Activated CD8-positive, alpha-beta memory T cell treated with anti-CD3 and anti-CD28 coated beads, Interleukin-2, amount 50 U/mL, for 4 hours (primary cell): ENCODE measurements at places on chromosomes 1 and 21.

DNA sequence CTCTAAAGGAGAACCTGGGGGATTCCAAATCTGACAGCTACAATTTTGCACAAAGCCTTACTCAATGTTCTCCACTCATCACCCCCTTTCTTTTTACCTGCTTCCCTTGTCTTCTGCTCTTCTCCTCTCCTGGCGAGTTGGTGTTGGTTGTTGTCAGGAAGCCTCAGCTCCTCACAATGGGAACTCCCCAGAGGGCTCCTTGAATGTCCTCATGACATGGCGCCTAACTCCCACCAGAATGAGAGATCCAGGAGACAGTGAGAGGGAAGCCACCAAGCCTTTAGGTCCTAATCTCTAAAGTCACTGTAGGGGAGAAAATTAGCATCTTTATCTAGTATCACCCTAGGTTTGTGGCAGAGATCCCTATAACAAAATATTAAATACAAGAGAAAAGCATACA is 87.8 kb downstream of the SLC16A1 start:
- DNase-seq, result no peak

DNA sequence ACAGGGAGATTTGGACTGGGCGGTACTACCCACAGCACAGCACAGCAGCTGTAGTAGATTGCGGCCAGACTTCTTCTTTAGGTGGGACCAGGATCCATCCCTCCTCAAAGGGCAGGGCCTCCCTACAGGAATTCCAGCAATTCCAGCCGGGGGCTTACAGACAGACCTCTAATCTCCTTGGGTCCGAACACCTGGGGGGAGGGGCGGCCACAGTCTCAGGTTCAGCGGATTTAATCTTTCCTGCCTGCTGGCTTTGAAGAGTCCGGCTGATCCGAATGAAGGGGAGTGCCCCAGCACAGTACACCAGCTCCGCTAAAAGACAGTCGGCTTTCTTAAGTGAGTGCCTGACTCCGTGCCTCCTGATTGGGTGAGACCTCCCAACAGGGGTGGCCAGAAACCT is 1708.5 kb downstream of the BRINP3 start:
- DNase-seq, result no peak

GRCh38 chr1:63523738-63524137 is 413 bp downstream of the EFCAB7 start:
- no peak for DNase-seq

GRCh38 chr1:10755970-10756521 is 40.4 kb downstream of the CASZ1 start:
- peak; percentile 47 for DNase-seq

DNA sequence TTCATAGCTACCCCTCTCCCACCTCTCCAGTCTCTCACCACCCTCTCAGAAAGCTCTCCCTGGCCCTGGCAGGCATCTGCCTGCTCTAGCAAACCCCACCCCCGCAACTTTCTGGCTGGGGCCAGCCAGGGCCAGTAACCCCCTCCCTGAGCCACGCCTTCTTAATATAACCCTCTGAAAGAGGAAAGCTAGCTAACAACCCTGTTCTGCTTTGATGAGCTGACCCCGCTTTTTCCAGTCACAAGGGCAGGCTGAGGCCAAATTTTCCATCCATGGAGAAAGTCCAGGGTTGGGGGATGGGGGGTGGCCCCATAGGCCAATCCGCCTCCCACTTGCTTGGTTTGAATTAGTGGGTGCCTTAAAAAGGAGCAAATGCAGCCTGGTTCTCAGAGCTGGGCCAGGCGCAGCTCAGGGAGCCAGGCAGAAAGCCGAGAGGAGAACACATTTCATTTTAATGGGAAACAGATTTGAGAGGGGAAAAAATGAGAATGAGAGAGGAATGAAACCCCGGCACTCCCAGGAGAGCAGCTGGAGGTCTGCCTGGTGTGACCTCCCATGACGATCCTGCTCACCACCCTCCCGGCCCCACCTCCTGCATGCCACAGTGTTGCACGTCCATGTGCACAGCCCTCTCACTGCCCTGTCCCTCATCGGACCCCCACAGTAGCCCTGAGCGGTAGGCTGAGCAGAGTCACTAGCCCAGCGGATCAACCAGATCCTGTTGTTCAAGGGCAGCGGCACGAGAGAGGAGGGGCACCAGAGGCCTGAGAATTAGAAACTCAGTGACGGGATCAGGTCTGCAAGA is 62.3 kb downstream of the OPTC start:
- DNase-seq, result no peak

DNA sequence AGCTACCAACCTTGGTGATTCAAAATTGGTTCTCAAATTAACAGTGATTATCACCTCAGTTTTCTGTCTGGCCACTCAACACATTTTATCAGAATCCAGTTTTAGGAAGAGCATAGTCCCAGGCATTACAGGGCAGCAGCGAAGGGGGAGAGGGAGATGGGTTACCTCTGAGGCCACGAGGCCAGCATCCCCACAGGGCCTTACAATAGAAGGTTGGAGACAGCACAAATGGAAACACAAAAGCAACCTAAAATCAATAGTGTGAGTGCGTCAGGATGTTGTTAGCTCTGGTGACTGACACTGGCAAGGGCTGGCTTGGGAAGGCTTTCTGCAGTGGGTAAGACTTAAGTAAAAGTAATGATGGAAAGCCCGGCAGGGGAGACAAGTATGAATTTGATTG is 79.5 kb downstream of the JAK1 start:
- DNase-seq, result no peak

DNA sequence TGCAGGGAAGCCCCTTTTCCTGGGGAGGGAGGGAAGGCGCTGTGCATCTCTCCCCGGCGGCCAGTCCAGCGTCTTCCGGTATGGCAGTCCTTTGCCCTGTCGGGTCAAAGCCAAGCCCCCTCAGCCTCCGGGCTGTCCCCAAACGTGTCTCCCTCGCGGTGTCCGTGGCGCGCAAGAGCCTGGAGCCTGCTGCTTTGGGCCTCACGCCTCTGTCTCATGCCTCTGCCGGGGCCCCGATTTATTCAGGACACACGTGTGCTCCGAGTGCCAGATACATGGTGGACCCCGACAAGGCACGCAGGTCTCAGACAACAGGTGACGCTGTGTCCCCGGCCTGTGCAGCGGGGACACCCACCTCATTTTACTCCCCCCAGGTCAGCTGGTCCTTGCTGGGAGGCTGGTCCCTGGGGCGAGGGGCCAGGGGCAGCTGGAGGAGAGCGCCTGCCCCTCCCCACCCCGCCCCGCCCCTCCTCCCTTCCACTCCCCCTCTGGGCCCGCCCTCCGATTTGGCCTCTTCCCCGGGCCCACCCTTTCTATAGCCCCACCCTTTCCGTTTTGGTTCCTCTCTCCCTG is 176.7 kb downstream of the CAMTA1 start:
- no peak for DNase-seq

DNA sequence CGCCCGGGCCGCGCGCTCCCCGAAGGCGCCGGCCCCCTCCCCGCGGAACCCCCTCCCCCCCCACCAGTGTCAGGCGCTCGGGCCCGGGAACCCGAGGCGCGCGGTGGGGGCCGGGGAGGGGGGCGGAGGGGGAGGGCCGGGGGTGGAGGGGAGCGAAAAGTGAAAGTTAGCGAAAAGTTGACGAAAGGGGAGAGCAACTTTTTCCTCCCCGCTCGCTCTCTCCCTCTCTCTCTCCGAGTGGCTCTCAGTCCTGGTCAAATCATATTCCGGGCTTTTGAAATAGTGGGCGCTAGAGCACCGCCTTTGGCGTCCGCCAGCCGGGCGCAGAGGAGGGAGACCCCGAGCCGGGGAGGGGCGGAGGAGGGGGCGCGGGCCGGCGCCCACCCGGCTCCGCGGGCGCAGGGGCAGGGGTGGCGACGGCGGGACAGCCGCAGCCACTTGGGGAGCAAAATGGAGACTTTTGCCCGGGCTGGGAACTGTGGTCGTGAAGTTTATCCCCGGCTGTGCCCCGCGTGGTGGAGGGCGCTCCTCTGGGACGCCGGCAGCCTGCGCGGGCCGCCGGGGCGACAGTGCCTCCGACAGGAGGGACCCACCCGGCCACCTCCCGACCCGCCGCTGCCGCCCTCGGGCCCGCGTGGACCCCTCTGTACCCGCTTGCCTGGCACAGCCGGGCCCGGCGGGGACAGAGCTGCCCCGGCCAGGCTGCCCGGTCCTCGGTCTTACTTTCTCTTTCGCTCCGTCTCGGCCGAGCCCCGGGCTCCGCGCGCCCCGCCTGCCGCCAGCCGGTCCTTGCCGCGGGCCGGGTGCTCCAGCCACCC is 697 bp downstream of the PRDM16 start:
- no peak for DNase-seq

- no peak for DNase-seq
These were observed 111.4 kb downstream of the ST3GAL3 start for GRCh38 chr1:43818691-43819090.
